ENCODE measurements at places on chromosomes 3 and 15. TPM values are rescaled to one million over a fixed set of nuclear protein-coding genes. Genes with fewer than 3 reads are reported as not detected.

Gene IL16
- total RNA-seq = 1.0 TPM

Gene SCAANT1
- total RNA-seq = not detected

Gene ATP13A4
- not detected for total RNA-seq

Gene POLQ
- total RNA-seq = 11.9 TPM

Gene ABHD17C
- 16.3 TPM for total RNA-seq

Gene DET1
- 5.2 TPM for total RNA-seq

All from Panc1 (cell line).